Osteocyte (in vitro differentiated cells): ENCODE measurements at places on chromosomes 1 and 21. TPM values are rescaled to one million over a fixed set of nuclear protein-coding genes. Genes with fewer than 3 reads are reported as not detected.

CRP gene
- not detected in 2 replicates for total RNA-seq

- DNase-seq, result no peak
Observed at GRCh38 chr1:225519166-225519863, 91.5 kb upstream of the LBR start.

DNA sequence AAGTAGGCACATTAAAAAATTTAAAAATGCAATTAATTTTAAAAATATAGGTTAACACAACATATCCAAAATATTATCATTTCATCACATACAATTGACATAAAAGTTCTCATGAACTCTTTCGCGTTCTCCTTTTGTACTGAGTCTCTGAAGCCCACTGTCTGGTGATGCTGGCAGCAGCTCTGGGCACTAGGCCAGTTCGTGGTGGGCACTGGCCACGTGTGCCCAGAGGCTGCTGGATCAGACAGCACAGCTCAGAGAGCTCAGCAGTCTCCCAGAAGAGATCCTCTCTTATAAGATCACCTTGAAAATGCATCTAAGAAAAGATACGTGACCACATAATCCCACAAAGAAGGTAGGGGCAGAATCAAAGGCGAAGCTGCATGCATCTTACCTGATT lies 9.9 kb downstream of the CEP104 start:
- no peak for DNase-seq

GRCh38 chr1:38773483-38773882 lies 86.1 kb downstream of the RRAGC start:
- DNase-seq, result no peak

DNA sequence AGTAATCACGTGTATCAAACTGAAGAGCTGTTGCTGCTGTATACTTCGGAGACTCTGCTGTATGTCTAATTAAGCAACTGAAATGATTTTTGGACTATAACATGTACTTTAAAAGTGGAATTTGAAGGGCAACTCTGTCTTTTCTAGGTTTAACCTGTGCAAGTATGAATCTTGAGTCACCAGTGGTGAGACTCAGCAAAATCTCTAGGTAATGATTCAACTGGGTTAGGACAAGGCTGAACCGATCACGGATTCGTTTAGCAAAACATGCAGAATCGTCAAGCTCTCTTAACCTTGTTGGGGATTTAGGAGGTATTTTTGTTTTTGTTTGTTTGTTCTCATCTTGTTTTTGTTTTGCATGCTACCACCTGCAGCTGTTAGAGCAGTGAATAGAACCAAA lies 149.6 kb downstream of the CYYR1 start:
- no peak for DNase-seq

GRCh38 chr1:241990040-241990439 lies 8.9 kb downstream of the MAP1LC3C start:
- DNase-seq, result peak; percentile 85

- no peak for DNase-seq
Observed at GRCh38 chr21:45750936-45751335, 107.4 kb downstream of the PCBP3 start.
